LHCN-M2 (cell line): ENCODE measurements at places on chromosomes 1 and 21.

DNA sequence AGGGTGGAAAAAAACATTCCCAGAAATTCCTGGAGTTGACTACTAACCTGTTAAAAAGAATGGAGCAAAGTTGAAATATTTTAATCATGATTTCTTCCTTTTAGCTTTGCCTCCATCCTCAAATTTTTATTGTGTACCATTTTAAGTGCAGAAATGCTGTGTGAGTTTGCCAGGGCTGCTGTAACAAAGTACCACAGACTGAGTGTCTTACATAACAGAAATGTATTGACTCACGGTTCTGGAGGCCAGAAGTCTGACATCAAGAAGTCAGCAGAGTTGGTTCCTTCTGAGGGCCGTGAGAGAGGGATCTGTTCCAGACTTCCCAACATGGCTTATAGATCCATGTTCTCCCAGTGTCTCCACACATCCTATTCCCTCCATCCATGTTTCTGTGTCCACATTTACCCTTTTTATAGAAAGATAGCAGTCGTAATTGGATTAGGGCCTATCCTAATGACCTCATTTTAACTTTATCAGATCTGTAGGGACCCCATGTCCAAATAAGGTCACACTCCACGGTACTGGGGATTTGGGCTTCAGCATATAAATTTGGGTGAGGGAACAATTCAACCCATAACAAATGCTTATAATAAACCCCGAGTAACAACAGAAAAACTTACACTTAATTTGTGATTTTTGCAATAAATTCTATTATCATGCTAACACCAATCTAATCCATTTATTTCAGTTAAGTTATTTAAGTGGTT is 12.7 kb downstream of the SNX7 start:
- DNase-seq, result peak; percentile 37

GRCh38 chr21:31530364-31530763 is 129.1 kb upstream of the SOD1 start:
- DNase-seq, result no peak

GRCh38 chr1:47325528-47325927 is 8.1 kb upstream of the CMPK1 start:
- peak; percentile 46 for DNase-seq

GRCh38 chr1:81287411-81288080 is 513.2 kb upstream of the ADGRL2 start:
- no peak for DNase-seq

DNA sequence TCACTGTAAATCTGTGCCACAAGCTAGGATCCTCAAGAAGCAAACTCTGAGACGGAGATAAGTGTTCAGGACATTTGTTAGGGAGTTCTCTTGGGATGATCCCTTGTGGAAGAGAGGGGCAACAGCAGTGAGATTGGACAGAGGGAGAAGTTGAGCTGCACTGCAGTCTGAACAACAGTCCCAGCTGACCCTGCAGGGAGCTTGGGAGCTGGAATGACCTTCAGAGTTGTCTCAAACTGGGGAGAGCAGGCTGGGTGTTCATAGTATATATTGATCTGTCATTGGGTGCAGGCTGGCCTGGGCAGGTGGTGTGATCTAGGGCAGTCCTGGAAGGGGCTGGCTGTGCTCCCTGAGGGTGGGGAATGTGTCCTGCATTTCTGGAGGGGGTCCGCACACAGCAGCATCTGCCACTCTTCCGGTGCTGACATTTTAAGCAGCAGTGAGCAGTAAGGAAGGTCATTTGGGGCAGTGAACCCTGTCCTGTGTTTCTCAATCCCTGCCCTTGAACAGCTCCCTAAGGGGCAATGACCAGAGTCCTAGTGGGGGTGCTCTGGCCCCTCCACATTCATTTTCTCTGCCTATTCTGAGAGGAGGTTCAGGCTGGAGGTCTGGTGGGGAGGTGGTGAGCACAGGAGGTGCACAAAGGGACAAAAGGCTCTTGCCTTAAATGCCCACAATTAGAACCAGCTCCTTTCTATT is 90.2 kb upstream of the PPM1J start:
- DNase-seq, result no peak
